ENCODE measurements at places on chromosomes 11 and 22.

DNA sequence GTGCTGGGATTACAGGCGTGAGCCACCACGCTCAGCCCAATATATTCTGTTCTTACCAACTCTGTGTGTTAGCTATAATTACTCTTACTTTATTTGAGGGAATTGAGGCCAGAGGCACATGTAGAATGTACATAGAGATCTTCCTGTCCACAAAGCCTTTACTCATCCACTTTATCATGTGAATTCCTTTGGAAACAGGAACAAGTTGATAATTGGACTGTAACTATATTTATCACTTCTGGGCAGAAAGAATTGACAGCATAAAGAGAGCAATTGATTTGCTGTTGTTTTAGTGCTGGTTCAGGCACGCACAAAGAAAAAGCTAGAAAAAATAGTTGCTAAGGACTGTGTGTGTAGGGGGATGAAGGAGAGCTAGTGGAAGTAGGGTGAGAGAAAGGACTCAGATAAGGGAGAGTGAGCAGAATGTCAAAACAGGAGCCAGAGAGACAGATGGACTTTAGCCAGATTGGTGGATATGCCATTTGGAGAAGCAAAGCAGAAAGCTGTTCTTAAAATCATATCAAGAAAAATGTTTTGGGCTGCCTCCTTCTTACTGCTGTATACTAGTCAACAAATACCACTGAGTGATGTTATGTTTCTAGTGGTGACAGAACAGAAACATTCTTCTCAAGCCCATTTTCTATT lies 929.8 kb upstream of the CNTN5 start:
- no peak for DNase-seq

DNA sequence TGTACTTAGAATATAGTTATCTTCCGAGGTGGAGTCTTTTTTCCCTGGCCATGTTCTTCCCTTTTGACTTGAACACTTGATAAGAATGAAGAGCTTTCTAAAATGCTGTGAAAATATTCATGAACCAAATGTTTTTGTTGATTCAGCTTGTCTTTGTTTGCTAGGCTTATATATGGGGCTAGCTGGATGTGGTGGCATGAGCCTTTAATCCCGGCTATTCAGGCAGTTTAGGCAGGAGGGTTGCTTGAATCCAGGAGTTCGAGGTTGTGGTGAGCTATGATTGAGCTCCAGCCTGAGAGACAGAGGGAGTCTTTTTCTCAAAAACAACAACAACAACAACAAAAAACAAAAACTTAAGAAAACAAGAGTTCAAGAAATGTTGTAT lies 23.1 kb downstream of the CBL start:
- no peak for DNase-seq

DNA sequence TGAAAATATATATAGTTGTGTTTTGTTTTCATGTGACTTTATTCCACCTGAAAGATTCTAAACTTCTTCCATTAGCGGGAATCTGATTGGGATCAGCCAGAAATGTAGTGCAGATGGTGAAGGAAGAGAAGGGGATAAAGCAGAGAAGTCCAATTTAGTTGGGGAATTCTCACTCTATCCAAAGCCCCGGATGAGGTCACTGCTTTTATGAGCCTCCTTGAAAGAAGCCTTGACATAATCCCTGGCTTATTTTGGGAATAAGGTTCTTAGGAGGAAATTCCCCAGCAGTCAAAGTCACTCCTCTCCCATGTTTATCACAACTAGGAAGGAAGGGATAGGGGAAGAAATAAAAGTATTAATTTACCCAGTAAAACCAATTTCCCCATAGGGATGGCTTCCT lies 41.1 kb downstream of the OSBP start:
- no peak for DNase-seq

GRCh38 chr11:31790649-31791048 lies 20.5 kb downstream of the PAX6 start:
- DNase-seq, result no peak

DNA sequence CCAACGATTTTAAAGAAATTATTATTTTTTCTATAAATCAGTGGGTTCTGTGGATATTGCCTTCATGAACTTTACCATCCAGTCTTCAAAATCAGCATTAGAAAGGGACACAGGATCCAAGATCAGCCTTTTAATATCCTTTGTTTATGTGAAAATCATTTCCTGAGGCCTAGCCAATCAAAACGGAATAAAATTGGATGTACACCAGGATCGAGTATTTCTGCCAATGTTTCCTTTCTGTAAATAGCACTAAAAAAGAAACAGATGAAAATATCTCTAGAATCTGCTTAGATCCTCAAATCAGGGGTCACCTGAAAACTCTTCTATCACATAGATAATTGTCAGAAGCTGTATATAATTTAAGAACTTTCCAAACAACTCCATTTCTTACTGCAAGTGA lies 1598.5 kb downstream of the LRRC4C start:
- no peak for DNase-seq

DNA sequence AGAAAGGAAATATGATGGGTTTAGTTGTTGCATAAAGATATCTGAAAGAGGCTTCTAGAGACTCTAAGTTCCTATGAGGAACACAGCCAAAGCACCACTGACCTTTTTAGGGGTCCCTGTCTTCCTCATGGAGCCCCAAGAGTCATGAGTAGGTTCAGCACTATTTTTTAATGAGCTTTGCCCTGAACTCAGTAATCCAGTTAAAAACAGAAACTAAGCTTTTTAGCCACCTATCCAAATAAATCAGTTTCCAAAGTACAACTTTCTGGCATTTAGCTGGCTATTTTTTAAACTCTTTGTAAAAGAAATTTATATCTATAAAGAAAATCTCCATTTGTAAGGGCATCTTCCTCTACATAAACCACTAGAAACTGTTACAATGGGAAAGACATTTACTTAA lies 241.8 kb upstream of the UBASH3B start:
- DNase-seq, result no peak

GRCh38 chr11:130403271-130403804 lies 25.1 kb downstream of the ADAMTS8 start:
- DNase-seq, result no peak

GRCh38 chr11:61541598-61541997 lies 33.0 kb downstream of the LRRC10B start:
- DNase-seq, result peak; percentile 55

GRCh38 chr11:92484570-92484969 lies 260.0 kb downstream of the FAT3 start:
- no peak for DNase-seq

GRCh38 chr11:19771463-19771862 lies 58.8 kb downstream of the NAV2 start:
- no peak for DNase-seq

- DNase-seq, result no peak
Observed at GRCh38 chr11:108496643-108497256, 1.4 kb downstream of the POGLUT3 start.

DNA sequence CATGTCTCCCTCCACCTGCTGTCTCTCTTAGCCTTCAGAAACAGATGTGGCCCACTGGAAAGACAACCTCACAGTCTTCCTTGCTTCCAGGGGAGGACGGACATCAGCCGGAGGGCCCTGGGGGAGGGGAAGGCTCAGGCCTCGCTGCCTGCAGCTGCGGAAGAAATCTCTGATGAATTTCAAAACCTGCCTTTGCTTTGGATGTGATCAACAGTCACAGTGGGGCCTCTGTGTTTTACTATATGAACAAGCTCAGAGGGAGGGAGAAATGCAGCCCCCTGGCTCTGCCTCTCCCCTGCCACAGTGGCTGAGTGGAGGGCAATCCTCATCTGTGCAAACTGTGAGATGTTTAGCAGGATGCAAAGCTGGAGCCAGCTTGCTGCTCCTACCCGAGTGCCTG lies 282.8 kb downstream of the NTM start:
- no peak for DNase-seq

DNA sequence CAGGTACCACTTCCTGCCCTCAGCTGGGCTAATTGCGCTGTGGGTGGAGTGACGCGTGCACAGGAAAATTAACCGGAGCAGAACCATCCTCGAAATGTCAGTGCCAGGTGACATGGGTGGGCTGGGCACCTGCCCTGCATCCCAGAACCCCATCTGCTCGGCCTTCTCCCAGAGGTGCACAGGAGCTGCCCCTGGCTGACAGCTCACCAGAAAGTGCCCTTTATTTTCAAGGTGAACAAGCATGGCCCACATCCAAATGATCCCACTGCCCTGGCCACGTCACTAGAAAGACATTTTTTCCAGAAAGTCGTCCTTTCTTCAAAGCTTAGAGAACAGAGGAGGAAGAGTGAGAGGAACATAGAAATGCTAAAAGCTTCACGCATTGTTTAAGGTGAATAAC lies 4.1 kb upstream of the ELFN2 start:
- DNase-seq, result no peak

DNA sequence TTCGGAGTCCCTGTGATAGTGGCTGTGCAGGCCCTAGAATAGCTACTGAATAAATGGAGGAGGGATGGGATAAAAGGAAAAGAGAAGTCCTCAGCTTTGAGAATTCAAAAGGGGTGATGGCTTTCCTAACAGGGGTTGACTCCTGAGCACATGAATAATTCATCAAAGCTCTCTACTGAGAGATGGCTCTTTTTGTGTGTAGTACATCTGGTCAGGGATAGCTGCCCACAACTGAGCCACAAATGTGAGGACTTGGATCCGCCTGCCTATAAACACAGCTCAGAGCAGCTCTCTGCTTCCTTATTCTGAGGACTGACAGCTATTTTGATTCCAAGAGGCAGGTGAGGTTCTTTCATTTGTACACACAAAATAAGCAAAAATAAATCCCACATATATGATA lies 82.3 kb downstream of the USP35 start:
- DNase-seq, result no peak

DNA sequence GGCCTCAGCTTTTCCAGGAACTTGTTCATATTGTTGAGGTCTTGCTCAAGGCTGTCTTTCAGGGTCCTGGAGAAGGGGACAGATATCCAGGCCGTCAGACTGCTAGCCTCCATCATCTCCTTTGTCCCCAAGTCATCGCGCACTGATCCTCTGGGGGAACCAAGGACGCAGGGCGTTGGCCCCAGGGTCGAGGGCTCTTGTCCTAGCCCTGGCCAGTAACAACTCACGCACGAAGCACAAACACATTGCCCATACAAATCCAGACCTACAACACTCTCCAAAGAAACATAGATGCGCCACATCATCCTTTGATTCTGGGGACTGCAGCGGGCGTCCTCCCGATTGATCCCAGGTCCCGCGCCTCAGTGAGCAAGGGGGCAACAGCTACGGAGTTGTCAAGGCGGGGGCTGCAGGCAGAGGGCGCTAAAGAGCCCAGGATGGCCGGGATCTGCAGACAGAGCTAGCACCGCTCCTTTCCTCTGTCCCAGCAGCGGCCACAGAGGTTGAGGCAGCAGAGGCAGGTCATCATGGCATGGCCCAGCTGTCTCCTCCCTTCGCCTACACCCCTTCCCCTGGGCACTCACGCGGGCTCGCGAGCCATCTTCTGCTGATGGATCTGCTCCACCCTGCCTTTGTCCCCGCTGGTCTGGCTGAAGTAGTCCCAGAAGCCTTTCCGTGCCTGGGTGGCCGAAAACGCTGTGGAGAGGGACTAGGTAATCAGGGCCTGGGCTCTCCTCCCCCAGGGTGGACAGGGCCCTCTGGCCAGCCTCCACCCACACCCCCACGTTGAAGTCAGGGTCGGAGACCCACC lies 472 bp downstream of the APOA5 start:
- peak; percentile 34 for DNase-seq

DNA sequence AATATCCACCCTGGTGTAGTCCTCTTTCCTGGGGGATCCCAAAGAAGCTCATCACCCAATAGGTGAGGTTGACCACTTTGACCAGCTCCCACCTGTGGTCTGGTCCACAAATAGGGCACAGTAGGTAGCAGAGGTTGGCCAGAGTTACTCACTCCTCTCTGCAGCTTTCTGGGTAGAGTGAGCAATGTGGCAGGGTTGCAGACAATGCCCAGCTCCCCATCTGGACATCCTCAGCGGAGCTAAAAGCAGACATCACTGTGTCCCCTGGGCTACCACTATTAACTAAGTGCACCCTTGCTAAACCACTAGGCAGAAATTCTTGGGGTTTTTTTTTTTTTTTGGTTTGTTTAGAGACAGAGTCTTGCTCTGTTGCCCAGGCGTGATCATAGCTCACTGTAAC lies 48.4 kb upstream of the TP53I11 start:
- DNase-seq, result no peak

DNA sequence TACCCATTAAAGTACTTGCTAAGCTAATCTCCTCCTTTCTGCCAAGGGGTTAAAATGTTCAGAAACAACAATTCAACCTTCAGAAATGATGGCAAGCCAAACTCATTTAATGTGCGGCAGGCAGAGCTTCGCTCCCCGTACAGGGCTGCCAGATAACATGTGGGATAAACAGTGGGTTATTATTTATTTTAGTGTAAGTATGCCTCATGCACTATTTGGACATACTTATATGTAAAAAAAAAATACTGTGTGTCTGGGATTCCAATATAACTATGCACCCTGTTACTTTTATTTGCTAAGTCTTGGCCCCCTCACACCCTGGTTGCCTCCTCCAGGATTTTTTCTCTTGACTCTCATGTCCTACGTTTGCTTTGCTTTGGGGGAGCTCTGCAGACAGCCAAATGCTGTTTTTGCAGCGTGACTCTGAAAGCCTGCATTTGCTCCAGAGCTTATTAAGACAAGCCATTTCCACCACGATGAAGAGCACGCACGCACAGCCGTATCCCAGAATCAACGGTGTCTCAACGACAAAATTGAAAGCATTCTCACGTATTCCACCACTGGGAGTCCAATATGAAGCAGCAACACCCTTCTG lies 86.5 kb upstream of the SHANK2 start:
- no peak for DNase-seq

- DNase-seq, result no peak
Observed at GRCh38 chr11:120027546-120028180, 110.2 kb downstream of the TRIM29 start.

- peak; percentile 51 for DNase-seq
Observed at GRCh38 chr11:67267188-67268080, 1.2 kb downstream of the GRK2 start.
